ENCODE measurements at places on chromosomes 12 and 14.

- no peak for DNase-seq
Observed at GRCh38 chr12:94416613-94417012, 43.1 kb downstream of the CEP83 start.

GRCh38 chr14:27642251-27642866 lies 1044.5 kb upstream of the NOVA1 start:
- DNase-seq, result no peak

GRCh38 chr14:33914676-33915516 lies 36.0 kb downstream of the EGLN3 start:
- no peak for DNase-seq

- no peak for DNase-seq
Observed at GRCh38 chr14:34721129-34721528, 6.7 kb upstream of the CFL2 start.

- DNase-seq, result no peak
Observed at GRCh38 chr12:26132866-26133265, 8.0 kb upstream of the BHLHE41 start.

DNA sequence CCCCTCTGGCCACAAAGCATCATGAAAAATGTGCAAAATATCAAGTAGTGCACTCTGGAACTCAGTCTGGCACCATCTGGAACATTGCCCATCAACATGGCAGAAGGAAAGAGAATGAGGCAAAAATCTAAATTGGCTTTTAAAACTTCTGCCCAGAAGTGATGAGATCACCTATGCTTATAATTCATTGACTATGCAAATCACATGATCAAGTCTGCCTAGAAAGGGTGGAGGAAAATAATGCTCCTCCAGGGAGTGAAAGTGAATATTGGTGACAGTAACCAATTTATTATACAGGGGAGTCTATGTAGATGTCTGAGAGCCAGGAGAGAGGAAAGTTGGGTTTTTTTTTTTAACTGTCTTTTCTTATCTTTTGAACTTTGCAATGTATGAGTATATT lies 73.3 kb upstream of the HIF1A start:
- DNase-seq, result no peak

- DNase-seq, result no peak
Observed at GRCh38 chr12:67803278-67803993, 154.9 kb downstream of the DYRK2 start.

DNA sequence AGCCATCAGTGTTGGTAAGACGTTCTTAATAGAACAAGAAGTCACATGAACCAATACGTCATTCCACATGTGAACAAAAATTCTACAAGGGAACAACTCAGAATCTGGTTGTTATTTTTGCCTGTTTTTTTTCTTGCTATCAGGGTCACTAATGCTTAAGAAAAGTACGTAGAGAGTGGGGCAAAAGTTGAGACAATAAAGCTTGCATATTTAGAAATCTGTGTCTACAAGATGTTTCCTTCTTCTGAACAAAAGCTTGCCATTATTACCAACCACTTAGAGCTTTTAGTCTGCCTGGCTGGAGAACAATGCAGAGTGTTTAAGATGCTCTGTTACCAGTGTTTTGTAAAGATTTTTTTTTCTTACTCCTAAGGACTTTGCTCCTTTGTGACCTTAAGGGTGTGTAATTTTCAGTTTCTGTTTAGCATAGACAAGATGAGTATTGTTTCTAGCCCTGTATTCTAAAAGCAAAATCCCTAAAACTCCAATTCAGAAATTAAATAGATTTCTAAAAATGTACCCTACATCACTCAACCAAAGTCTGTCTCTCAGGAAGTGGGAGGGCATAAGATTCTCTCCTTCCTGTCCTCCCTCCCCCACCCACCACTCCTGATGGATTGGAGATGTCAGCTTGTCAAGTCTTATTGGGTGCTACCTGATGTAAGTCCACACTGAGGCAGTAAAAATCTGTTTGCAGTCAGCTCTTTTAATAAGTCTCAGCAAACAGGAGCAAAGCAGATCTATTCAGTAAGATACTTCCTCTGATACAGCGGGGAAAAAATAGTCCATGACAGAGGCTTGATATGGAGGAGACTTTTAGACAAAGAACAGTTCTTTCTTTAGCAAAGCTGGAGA lies 267.6 kb downstream of the GRIN2B start:
- no peak for DNase-seq

- no peak for DNase-seq
Observed at GRCh38 chr14:79580414-79580813, 630.9 kb downstream of the DIO2 start.

DNA sequence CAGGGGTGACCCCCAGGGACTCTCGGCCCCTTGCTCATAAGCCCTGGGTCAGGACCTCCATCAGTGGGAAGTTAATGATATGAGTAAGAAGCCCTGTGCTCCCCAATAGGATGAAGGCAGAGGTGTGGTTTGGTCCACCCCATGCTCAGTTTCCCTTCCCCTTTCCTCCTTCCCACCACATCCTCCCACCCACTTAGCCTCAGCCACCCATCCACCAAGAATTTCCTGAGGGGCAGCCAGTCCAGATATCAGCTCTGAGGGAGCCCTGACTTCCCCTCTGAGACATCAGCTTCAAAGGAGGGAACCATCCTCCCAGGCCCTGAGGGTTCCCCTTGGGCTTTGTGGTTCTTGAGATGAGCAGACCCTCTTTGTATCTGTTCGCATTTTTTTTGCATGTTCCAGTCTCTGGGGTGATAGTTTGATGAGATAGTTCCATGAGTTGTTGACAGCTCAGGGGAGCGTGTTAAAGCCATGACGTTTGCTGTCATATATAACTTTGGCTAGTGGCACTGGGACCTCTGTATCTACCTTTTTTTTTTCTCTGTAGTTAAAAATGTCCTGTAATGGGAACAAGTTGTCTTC lies 71.2 kb downstream of the LGMN start:
- DNase-seq, result peak; percentile 24

DNA sequence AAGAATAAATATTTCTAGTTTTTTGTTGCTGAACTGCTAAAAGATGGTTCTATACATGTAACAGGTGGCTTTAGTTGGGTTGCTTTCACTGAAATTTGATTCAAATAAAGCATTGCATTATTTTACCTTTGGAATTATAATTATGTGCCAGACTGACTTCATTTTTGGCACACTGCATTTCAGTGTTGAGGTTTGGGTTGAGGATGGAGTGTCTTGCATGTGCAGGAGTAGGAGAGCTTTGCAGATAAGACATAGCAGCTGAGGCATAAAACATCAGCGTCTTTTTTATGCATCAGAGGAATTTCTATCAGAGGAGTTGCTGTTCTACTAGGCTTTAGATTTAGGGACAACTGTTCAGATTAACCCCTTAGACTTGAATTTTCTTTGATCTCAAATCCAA lies 17.2 kb downstream of the SAMD4A start:
- DNase-seq, result no peak

DNA sequence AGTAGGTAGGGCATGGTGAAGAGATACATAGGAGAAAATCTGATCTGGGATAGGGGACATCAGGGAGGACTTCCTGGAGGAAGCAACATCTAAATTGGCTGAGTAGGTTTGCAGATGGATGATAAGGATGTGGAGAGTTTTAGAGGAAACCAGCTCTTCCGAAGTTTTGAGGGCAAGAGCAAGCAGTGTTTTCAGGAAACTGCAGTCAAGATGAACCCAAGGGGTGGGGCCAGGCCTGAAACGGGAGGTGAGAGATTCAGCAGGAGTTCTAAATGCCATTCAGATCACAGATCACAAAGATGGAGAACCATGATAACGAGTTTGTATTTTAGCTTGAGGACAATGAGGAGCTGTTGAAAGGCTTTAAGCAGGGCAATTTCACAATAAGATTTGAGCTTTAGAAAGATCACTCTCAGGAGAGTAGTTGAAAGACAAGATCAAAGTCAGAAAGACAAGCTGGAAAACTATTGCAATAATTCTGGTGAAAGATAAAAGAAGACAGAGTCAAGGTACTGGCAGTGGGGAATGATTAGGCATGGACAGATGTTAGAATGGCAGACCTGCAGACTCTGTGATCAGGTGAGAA lies 70.1 kb upstream of the PLXNC1 start:
- DNase-seq, result no peak

DNA sequence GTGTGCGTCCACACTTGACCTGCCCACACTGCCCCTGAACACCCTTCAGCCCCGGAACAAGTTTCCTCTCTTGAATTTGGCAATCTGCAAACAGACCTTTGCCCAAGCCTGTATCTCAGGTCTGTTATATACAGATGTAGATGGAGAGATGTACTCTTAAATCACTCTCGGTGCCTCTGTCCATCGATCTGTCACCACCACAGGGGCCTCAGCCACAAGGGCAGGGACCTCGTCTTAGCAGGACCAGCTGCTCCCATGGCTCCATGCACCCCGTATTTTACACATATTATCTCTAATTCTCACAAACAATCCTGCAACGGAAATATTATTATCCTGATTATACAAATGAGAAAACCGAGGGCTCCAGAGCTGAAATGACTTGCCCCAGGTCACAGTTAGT lies 313.4 kb downstream of the BCL11B start:
- DNase-seq, result no peak

DNA sequence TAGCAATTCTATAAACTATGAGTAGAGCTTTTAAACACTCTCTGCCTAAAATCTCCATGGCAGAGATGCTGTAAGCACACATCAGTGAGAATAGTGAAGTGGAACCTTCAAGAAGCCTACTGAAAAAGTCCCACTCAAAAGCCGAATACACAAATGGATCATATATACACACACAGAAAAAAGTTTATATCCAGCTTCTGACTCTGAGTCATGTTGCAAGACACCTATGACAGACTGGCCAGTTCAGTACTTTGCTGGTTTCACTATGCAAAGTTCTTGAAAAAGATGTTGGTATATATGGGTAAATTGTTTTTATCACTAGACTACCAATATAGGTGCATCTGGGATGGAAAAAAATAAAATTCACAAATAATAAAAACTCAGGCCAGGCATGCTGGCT lies 126.1 kb downstream of the KCNK10 start:
- no peak for DNase-seq

- DNase-seq, result no peak
Observed at GRCh38 chr12:4275016-4275869, 1.7 kb downstream of the CCND2 start.

- no peak for DNase-seq
Observed at GRCh38 chr14:89128311-89129026, 288.6 kb downstream of the FOXN3 start.

GRCh38 chr12:34289431-34290380 lies 267.4 kb downstream of the ALG10 start:
- DNase-seq, result no peak

- DNase-seq, result no peak
Observed at GRCh38 chr12:124361074-124361970, 66.4 kb downstream of the RFLNA start.

DNA sequence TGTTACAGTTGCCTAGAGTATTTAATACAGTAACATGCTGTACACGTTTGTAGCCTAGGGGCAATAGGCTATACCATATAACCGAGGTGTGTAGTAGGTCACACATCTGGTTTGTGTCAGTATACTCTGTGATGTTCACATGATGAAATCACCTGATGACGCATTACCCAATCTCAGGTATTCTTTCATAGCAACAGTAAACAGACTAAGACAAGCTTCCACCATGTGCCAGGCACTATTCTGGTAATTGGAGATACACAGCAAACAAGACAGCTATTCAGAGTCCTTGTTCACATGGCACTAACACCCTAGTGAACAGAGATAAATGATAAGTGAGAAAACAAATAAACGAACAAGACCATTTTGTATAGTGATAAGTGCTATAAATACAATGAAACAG lies 3.8 kb upstream of the PDE3A start:
- no peak for DNase-seq

GRCh38 chr12:132131952-132132351 lies 12.2 kb downstream of the DDX51 start:
- DNase-seq, result no peak

- no peak for DNase-seq
Observed at GRCh38 chr14:94322648-94323570, at the start of gene SERPINA6. SERPINA6 (minus strand) TSS chr14:94323336; CDS start chr14:94314648, 8,688 bp downstream.

GRCh38 chr12:42125388-42125767 lies 19.3 kb downstream of the GXYLT1 start:
- DNase-seq, result no peak

DNA sequence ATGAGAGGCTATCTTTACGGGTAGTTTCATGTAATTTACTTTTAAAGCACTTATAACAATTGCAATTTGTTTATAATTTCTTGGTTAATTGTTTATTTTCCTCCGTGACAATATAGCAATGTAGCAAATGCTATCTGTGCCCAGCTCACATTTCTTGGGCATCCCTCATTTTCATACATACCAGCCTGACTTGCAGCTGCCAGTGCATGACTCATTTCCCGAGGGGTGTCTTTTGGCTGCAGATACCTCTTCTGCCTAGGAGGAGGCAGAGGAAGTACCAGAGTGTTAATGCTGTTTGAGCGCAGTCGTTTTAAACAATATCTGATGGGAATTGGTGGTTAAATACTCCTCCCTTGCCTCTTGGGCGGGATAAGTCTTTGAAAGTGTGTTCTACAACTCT lies 104.2 kb upstream of the ABCD2 start:
- peak; percentile 4 for DNase-seq

- no peak for DNase-seq
Observed at GRCh38 chr12:131547555-131547954, 163.3 kb upstream of the SFSWAP start.

GRCh38 chr12:110687396-110688169 lies 1.3 kb downstream of the HVCN1 start:
- DNase-seq, result no peak

GRCh38 chr12:131612092-131612755 lies 98.7 kb upstream of the SFSWAP start:
- DNase-seq, result no peak

- DNase-seq, result no peak
Observed at GRCh38 chr14:84152452-84152851, 1377.5 kb upstream of the FLRT2 start.

DNA sequence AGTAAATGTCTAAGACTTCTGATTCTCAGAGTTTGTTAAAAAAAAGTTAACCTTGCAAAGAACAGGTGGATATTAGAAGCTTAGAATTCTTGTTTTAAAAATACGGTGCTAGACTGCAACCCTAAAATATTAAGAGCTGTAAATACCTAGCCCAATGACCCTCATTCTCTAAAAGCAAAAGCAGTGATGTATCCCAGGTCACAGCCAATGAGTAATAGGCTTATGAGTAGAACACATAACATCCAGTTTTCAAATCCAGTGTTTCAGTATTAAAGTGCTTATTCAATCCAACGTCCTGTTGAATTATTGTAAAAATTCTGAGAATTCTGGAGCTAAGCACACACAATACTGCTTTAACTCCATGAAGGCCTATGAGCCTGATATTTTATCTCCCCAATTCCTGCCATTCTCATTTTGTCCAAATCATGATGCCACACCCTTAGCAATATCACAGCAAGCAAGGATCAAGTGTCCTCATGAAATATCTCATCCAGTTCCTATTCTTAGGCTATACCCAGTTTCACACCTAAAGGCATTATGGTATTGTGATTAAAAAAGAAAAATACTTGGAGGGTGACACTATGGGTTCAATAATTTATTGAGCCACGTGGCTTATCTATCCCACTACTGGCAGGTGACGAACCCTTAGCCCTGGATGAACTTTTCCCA lies 15.3 kb upstream of the ARID4A start:
- DNase-seq, result no peak

DNA sequence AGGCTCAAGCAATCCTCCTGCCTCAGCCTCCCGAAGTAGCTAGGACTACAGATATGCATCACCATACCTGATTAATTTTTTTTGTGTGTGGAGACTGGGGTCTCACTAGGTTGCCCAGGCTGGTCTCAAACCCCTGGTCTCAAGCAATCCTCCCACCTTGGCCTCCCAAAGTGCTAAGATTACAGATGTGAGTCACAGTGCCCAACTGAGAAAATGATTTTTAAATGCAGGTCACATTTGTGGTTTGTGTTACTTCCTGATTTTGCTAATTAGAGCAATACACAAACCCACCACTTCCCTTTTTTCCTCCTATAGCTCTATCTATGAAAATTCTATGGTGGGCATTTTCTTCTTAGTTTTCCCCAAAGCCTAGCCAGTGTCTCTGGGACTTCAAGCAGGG lies 45.5 kb upstream of the TMEM263 start:
- no peak for DNase-seq
